ENCODE measurements at places on chromosomes 12 and 14. TPM values are rescaled to one million over a fixed set of nuclear protein-coding genes. Genes with fewer than 3 reads are reported as not detected.

Gene SLC5A8
- 0.13 TPM for total RNA-seq

Gene MARK3
- 74.2 TPM for total RNA-seq

Gene CIROP
- total RNA-seq = 0.37 TPM

Gene MUCL1
- not detected for total RNA-seq

Gene IRAK3
- total RNA-seq = 0.47 TPM

Gene IFT81
- total RNA-seq = 36.0 TPM
